ENCODE measurements at places on chromosomes 3 and 15.

DNA sequence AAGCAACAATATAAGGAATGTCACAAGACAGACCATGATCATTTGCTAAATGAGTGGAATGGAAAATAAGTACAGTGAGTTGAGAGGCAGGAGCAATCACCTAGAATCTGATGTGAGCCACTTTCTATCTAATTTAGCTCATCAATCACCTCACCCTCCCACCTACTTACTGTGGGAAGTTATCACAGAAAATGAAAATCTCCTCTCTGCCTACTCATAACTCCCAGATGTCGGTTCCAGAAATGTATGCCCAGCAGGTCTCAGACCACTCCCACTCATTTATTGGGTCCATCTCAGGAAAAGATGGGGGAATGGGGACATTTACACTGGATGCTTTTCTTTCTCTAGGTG, 270.9 kb downstream of the FHIT start:
- DNase-seq = no peak

GRCh38 chr3:71285086-71285485, 298.4 kb downstream of the FOXP1 start:
- no peak for DNase-seq

DNA sequence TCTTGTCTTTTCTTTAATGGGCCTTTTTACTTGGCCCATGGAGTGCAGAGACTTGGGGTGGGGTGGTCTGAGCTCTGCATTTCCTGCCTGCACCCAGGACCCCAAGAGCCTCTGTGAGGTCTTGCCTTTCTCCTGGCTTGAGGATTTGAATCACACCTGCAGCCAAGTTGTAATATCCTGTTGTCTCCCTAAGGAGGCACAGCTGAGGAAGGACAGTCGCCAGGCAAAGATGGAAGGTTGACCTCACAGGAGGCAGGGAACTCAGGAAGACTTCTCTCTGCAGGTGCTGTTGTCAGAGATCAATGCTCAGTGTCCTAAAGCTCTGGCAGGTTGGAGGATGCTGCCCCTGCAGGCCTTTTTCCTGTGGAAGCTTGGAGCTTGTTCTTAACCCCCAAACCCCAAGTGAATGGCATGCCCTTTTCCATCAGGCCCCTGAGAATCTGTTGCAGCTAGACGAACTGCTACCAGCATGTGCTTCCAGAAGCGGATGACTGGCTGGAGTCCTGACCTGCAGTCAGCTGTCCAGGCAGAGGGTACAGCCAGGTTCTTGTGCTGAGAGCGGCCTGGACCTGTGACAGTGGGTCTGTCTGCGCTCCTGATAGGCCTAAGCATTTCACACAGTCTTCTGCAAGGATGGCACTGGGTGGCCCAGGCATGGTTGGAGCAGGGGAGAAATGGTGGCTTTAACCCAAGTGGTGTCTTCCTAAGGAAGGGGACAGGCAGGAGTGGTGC, 120.0 kb downstream of the EEFSEC start:
- no peak for DNase-seq

- DNase-seq = no peak
These were observed 474.3 kb downstream of the RSL24D1 start for GRCh38 chr15:54722342-54722986.

DNA sequence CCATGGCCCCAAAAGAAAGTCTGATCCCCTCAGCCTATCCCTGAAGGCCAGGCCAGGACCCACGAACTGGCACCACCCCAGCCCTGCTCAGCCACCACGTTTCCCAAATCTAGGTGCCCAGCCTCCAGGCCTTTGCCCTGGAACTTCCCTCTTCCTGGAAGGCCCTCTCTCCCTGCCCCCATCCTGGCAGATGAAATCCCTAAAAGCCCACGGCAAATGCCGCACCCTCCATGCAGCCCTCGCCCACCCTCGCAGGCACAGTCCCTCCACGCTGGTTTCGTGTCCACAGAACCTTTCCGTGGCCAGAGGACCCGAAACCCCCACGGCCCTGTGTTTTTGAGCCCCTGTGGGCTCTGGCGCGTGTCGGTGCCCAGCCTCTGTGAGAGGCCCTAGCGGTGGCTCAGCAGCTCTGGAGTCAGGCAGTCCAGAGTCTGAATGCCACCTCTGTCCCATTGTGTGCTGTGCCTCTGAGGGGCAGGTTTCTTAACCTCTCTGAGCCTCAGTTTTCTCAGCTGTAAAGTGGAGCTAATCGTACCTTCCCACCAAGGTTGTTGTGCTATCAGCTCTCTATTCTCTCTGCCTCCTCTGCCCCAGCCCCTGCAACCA, 138.5 kb upstream of the IQSEC1 start:
- DNase-seq = no peak

DNA sequence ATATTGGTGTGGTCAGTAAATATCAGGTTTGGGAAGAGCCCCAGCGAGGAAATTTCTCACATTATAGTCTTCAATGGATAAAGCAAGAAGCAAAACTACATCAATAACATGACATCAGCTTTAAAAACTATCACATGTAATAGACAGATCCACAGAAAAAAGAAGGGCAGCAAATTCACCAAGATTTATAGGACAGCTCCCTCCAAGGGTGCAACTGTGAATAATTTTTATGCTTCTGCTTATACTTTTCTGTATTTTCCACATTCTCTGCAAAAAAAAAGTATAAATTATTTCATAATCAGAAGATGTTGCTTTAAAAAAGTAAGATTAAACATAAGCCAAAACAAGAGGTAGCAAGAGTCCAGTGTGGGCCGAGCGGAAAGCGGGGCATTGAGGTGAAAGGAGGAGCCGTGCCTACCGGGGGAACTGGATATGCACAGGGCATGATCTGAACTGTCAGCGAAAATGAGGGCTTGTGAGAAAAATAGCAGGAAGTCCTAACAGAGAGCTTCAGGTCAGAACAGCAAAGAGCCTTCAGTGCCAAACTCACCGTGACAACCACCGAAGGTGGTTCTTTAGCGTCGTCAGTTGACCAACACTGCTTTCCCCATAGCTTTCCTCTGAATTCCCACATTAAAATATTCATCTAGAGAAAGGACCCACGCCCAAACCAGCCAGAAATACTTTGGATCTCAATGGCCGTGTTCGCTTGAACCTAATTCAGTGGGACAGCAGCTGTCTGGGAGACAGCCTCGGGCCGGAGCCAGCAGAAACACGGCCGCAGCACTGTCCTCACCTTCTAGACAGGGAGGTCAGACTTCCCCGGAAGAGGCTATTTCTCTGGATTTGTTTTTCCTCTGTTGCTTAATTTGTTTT, 59.8 kb downstream of the FAM174B start:
- no peak for DNase-seq

All from HAP-1 (cell line).